ENCODE measurements at places on chromosomes 1 and 21. TPM values are rescaled to one million over a fixed set of nuclear protein-coding genes. Genes with fewer than 3 reads are reported as not detected.

The MYBPHL gene
- not detected for total RNA-seq

The CTH gene
- 12.7 TPM for total RNA-seq

The HMCN1 gene
- total RNA-seq, result 9.9 TPM

The STYXL2 gene
- total RNA-seq, result 1.5 TPM

- H3K27me3 ChIP-seq, result no peaks in the 10 kb centered on the region
- H3K36me3 ChIP-seq, result no peaks in the 10 kb centered on the region
- no peak overlapping the region for H3K27ac ChIP-seq
- no peak for DNase-seq
- H3K4me1 ChIP-seq, result no peaks in the 10 kb centered on the region
- H3K4me3 ChIP-seq, result no peak overlapping the region
Measured at GRCh38 chr1:35210321-35211119, 17.6 kb upstream of the SFPQ start.

DNA sequence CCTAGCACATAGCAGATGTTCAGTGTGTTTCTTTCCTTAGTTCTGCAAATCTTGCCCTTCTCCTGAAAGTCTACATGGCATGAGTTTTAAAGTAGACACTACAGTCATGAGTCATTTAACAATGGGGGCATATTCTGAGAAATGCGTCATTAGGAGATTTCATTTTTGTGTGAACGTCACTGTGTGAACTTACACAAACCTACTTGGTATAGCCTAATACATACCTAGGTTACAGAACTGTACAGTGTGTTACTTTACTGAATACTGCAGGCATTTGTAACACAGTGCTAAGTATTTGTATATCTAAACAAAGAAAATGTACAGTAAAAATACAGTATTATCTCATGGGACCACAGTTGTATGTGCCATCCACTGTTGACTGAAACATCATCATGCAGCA lies 10.0 kb downstream of the TTF2 start:
- DNase-seq, result no peak
- no peaks in the 10 kb centered on the region for H3K4me1 ChIP-seq
- no peaks in the 10 kb centered on the region for H3K36me3 ChIP-seq
- H3K27me3 ChIP-seq, result no peaks in the 10 kb centered on the region
- no peak overlapping the region for H3K27ac ChIP-seq

- no peaks in the 10 kb centered on the region for H3K4me1 ChIP-seq
- H3K36me3 ChIP-seq, result no peaks in the 10 kb centered on the region
- no peaks in the 10 kb centered on the region for H3K27me3 ChIP-seq
- DNase-seq, result no peak
- no peak overlapping the region for H3K4me3 ChIP-seq
Measured at GRCh38 chr1:202165942-202166843, 5.8 kb upstream of the PTPN7 start.

GRCh38 chr1:192153276-192153675 lies 5.0 kb upstream of the RGS18 start:
- DNase-seq, result no peak
- no peaks in the 10 kb centered on the region for H3K4me1 ChIP-seq
- no peaks in the 10 kb centered on the region for H3K27me3 ChIP-seq
- no peak overlapping the region for H3K4me3 ChIP-seq
- no peak overlapping the region for H3K27ac ChIP-seq
- H3K36me3 ChIP-seq, result no peaks in the 10 kb centered on the region

DNA sequence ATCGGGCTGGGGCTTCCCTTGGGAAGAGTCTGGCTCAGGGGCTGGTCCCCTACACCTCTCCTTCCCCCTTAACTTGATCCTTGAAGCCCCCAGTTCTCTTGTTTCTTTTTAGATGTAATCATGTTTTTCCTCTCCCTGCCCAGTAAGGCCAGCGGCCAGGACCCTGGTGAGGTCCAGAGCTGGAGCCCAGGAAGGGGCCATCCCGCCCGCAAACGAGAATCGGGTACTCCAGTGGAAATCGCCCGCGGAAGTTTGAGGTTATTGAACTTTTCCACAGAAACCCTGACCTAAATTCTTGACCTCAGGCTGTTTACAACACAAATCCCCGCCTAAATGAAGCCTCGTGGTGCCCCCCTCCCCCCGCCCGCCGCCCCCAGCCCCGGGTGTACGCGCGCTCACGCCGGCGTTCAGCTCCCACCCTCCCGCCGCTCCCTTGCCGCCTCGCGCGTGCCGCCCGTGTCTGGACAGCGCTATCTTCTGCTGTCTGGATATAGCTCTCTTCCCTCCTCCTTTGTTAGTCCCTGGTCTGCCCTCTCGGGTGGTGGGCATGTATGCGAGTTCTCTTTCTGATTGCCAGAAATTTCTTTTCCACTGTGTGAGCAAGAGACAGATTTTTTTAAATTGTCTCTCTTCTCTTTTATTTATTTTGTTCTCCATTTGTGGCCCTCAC lies 165.9 kb upstream of the CACNA1E start:
- H3K4me1 ChIP-seq, result no peaks in the 10 kb centered on the region
- H3K36me3 ChIP-seq, result no peaks in the 10 kb centered on the region
- peaks cover 19% of the 10 kb centered on the region for H3K27me3 ChIP-seq
- no peak overlapping the region for H3K4me3 ChIP-seq
- DNase-seq, result no peak

DNA sequence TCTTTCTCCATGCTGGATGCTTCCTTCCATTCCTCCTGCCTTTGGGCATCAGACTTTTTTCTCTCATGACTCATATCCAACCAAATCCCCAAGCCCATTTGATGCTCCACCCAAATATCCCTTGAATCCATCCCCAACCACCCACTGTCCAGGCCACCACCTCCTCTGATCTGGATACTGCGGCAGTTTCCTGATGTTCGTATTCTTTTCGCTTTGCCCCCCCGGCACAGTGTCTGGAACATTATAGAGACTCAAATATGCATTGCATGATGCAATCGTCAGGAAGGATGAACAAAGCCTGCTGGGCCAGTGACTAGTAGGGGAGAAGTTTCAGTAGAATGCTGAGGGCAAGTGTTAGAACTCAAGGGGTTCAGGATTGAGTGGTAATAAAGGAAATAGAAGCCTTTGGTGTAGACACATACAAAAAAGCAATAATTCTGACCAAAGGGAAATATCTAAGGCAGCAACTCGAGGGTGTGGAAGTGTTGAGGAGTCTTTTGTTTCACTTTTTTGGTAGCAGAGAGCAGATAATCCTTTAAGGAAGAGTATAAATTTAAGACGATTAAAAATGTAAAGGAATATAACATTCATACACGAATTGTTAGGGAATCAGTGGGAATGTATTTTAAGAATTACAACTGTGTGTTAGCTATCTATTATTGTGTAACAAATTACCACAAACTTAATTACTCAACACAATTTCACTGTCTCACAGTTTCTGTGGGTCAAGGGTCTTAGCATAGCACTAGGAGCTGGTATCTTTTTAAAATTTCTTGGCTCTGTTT lies 7.5 kb downstream of the S100A11 start:
- H3K27ac ChIP-seq, result no peak overlapping the region
- peaks cover 4% of the 10 kb centered on the region for H3K4me1 ChIP-seq
- no peak for DNase-seq
- H3K4me3 ChIP-seq, result no peak overlapping the region
- H3K36me3 ChIP-seq, result peaks cover 5% of the 10 kb centered on the region

GRCh38 chr1:2433936-2434655 lies 21.7 kb upstream of the PEX10 start:
- no peak overlapping the region for H3K27ac ChIP-seq
- H3K36me3 ChIP-seq, result no peaks in the 10 kb centered on the region
- no peak overlapping the region for H3K4me3 ChIP-seq
- DNase-seq, result no peak
- H3K27me3 ChIP-seq, result no peaks in the 10 kb centered on the region

- H3K36me3 ChIP-seq, result no peaks in the 10 kb centered on the region
- H3K27me3 ChIP-seq, result no peaks in the 10 kb centered on the region
- peak within 1 kb of the TSS; percentile 68 for H3K27ac ChIP-seq
- H3K4me1 ChIP-seq, result peaks cover 3% of the 10 kb centered on the region
- H3K4me3 ChIP-seq, result peak within 1 kb of the TSS; percentile 48
- no peak for DNase-seq
Measured at GRCh38 chr1:201538612-201539551, at the start of gene NAV1. TSS of gene NAV1 (plus strand) at chr1:201539127. CDS start at chr1:201622885, 83,758 bp downstream.

GRCh38 chr1:59076612-59077011 lies 220.3 kb upstream of the FGGY start:
- no peak for DNase-seq
- no peaks in the 10 kb centered on the region for H3K36me3 ChIP-seq
- H3K4me3 ChIP-seq, result no peak overlapping the region

DNA sequence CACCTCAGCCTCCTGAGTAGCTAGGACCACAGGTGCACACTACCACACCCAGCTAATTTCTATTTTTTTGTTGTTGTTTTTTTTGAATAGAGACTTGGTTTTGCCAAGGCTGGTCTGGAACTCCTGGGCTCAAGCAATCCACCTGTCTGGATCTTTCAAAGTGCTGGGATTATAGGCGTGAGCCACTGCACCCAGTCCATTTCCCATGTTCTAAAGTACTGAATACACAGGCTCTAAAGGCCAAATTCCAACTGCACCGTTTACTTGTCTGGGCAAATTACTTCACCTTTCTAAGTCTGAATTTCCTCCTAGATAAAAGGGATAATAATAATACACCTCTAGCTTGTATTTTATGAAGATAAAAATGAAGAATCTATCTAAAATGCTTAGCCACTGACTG lies 39.6 kb downstream of the FRRS1 start:
- no peak overlapping the region for H3K27ac ChIP-seq
- H3K27me3 ChIP-seq, result no peaks in the 10 kb centered on the region

DNA sequence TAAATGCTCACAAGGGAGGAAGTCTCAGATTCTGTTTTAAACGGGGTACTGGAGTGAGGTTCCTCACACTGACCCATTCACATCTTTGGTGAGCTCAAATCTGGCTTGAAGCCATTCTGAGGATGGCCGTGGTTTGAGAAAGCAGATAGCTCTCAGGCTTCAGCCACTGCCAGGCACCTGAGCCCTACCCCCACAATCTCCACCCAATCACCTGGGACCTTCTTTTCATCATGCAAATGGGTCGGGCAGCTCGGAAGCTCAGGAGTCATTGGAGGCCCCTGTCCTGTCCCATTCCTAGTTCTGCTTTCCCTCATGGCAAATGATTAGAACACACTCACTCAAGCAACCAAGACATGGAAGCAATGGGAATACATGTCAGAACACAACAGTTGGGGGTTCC lies 141.4 kb upstream of the ETS2 start:
- DNase-seq, result no peak
- no peak overlapping the region for H3K27ac ChIP-seq
- H3K4me1 ChIP-seq, result no peaks in the 10 kb centered on the region
- H3K4me3 ChIP-seq, result no peak overlapping the region
- no peaks in the 10 kb centered on the region for H3K27me3 ChIP-seq
- H3K36me3 ChIP-seq, result no peaks in the 10 kb centered on the region

DNA sequence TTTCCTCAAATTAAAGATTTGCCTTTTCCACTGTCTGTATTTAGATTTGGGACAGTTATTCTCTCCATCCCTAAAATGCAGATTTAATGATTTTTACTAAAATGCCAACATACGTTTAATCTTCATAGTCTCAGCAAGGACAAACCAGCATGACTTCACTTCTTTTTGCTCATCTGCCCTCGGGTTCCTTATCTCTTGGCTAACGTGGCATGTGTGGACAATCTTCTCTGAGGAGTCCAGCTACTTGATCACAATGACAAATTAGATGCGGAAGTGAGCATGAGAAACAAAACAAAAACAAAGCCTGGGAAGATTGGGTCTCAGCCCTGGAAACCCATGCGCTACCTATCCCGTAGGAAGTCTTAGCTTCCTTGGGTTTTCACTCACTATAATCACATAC lies 1.0 kb downstream of the MRAP start:
- H3K27me3 ChIP-seq, result no peaks in the 10 kb centered on the region
- H3K4me1 ChIP-seq, result no peaks in the 10 kb centered on the region
- H3K36me3 ChIP-seq, result no peaks in the 10 kb centered on the region
- H3K27ac ChIP-seq, result no peak overlapping the region
- no peak overlapping the region for H3K4me3 ChIP-seq
- DNase-seq, result no peak

- H3K27ac ChIP-seq, result no peak overlapping the region
- H3K4me1 ChIP-seq, result peaks cover 3% of the 10 kb centered on the region
- H3K36me3 ChIP-seq, result no peaks in the 10 kb centered on the region
- no peaks in the 10 kb centered on the region for H3K27me3 ChIP-seq
- DNase-seq, result no peak
Measured at GRCh38 chr1:85058311-85058710, 10.0 kb upstream of the MCOLN3 start.

DNA sequence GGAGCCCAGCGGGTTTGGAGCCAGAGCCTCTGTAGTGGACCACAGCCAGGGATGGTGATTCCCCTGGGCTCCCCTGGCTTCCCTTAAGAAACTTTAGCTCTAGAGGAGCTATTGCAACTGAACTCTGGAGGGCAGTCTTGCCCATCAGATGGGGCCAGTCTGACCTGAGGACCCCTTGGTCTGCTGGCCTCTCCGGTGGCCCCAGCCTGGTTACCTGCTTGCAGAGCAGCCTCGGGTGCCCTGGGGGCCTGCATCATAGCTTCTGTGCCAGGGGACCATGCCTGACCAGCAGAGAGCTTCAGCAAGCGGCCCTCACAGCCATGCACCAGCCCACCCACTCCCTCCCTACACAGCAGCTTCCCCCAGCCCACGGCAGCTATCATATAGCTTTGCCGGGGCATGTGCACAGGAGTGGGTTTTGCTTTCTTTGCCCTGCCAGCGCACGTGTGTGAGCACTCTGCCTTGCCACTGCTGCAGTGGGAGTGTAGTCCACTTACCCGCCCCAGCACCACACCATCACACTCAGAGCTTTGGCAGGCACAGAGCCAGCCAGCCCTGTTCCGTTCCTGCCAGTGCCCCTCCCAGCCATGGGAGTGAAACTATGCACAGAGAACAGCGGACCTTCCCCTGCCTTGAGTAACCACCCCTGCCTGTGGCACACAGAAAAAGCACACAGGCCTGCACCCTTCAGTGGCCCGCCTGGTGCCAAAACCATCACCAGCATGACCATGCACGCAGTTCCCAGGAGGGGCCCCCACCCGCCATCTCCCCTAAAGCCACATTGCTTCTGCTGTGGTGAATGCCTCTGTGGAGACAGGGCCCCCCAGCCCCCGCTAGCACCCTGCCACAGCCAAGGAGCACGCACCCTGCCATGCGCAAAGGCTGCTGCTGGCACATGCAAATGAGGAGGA lies 442.9 kb upstream of the NEGR1 start:
- no peaks in the 10 kb centered on the region for H3K27me3 ChIP-seq
- no peaks in the 10 kb centered on the region for H3K4me1 ChIP-seq
- H3K27ac ChIP-seq, result no peak overlapping the region
- no peak for DNase-seq
- H3K4me3 ChIP-seq, result no peak overlapping the region
- no peaks in the 10 kb centered on the region for H3K36me3 ChIP-seq

DNA sequence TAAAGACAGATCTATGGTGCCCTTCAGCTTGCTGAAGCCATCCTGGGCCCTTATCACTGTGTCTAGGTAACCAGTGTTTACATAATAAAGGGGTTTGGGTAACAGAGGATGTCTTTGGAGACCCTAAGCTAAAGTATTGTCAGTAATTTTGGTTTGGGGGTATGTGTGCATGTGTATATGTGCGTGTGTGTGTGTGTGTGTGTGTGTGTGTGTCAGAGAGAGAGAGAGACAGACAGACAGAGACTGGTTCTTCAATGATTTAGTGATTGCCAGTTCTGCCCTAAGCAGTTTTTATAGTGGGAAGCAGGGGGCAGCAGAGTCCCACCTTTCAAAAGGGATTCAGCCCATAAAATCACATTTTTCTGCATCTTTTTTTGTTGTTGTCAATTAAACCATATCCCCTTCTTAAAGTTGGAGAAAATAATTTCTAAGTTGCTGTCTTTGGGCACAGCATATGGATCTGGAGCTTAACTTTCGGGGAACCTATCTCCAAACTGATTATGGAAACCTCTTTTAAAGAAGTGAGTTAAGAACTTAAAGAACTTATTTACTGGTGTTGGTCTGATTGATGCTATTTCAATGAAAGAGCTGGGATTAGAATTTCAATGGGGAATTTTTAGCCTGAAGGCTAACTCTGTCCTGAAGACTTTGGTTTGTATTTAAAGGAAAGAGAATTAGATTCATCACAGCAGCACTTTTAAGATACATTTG lies 51.1 kb downstream of the ZNF326 start:
- no peak for DNase-seq
- H3K4me1 ChIP-seq, result no peaks in the 10 kb centered on the region
- H3K27me3 ChIP-seq, result no peaks in the 10 kb centered on the region

Data from prostate gland (tissue), 2 donors.